GM10248 (cell line): ENCODE measurements at places on chromosomes 4 and X.

- no peak for DNase-seq
Measured at GRCh38 chr4:183094393-183095198, 4.5 kb upstream of the WWC2 start.

GRCh38 chr4:104591510-104591911, 96.8 kb upstream of the CXXC4 start:
- no peak for DNase-seq

DNA sequence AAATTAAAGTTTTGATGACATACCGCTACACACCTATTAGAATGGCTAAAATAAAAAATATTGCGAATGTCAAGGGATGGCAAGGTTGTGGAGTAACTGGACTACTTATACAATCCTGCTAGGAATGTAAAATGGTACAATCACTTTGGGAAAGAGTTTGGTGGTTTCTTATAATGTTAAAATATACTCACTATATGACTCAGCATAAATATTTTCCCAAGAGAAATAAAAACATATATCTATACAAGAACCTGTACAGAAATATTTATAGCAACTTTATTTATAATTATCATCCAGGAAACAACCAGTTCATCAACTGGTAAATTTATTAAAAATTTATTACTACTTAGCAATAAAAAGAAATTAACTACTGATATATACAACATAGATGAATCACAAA, 89.7 kb downstream of the SLC10A7 start:
- no peak for DNase-seq

GRCh38 chrX:12892716-12893115, 13.7 kb upstream of the TLR8 start:
- DNase-seq, result no peak

GRCh38 chrX:44282753-44283152, 60.7 kb downstream of the EFHC2 start:
- peak; percentile 13 for DNase-seq
